Adipocyte (in vitro differentiated cells): ENCODE measurements at places on chromosomes 12 and 14.

- no peak for DNase-seq
Measured at GRCh38 chr12:108315486-108316105, 23.5 kb downstream of the CMKLR1 start.

DNA sequence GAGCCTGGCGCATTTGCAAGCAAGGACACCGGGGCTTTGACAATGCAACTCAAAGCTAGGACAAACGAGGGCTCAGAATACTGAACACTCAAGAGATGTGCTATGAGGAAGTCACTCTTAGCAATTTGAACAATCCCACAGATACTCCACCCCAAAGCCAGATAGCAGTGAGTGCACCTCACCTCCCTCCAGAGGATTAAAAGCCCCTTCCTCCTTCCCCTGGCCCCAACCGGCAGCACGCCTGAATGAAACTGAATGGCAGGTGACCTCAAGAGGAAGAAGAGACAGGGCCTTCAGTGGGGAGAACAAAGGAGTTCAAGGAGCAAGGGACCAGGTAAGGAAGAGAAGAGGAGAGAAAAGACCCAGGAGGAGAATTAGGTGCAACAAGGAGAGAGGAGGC lies 1.9 kb upstream of the KRT78 start:
- no peak for DNase-seq

DNA sequence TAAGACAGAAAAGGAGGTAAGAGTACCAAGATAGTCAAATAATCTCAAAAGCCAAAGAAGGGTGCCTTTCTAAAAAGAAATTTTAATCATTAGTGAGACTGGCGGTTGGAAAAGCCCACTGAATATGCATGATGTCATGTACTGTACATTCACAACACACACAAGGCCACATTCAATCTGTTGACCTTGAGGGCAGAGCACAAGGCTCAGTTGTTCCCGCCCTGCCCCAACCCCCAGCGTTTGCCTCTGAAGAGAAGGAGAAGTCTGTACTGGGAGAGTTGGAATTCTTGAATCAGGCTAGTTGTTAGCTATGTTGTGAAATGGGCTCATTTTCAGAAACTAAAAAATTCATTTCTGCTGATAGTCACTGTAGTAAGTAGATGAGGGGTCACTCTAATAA lies 50.2 kb upstream of the NID2 start:
- DNase-seq: no peak

GRCh38 chr12:23927907-23928306 lies 21.6 kb downstream of the SOX5 start:
- no peak for DNase-seq

- peak; percentile 38 for DNase-seq
Measured at GRCh38 chr12:67068204-67068731, 200.9 kb upstream of the CAND1 start.

GRCh38 chr14:56120091-56120691 lies 2.0 kb downstream of the PELI2 start:
- DNase-seq: peak; percentile 59

DNA sequence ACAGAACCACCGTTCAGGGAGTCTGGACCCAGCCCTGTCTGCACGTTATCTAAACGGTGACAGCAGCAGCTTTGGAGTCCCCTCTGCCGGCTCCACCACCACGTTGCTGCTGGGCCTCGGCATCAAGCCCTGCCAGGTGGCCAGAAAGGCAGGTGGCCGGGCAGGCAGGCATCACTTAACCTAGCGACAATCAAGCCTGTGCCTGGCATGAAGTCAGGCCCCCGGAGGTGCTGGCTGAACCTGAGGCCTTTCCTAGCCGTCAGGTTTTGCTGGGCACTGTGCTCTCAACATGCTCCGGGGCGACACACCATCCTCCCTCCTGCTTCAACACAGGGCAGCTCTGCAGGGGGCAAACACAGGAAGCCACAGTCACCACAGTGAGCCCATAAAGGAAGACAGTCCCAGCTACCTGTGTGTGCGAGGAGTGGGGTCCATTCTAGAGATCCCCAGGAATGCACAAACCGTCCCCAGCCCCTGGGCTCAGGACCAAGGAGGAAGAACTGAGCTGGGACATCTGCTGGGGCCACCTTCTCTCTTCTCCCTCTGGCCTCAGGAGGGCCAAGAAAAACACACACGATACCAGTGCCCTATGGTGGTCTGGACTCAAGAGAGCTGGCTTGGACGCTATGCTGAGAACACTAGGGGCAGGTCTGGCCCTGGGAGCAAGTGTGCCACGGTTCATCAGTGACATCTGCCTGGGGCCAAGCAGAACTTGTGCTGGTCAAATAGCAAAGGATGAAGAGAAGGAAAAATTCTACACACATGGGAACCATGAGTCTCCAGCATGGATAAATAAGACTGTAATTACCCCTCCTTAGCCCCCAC lies 44.7 kb downstream of the CCDC88C start:
- no peak for DNase-seq
